ENCODE measurements at places on chromosomes 4 and X. TPM values are rescaled to one million over a fixed set of nuclear protein-coding genes. Genes with fewer than 3 reads are reported as not detected.
A peak's percentile ranks its signal among the peaks of the same experiment; 100 is the strongest.

- no peak for DNase-seq
- H3K4me1 ChIP-seq = peaks cover 49% of the 10 kb centered on the region
- no peak overlapping the region for H3K27ac ChIP-seq
- no peaks in the 10 kb centered on the region for H3K27me3 ChIP-seq
- H3K36me3 ChIP-seq = peaks cover 11% of the 10 kb centered on the region
These were observed 54.4 kb downstream of the NBDY start for GRCh38 chrX:56783450-56783831.

- H3K4me1 ChIP-seq = peaks cover 29% of the 10 kb centered on the region
- DNase-seq = no peak
- peaks cover 2% of the 10 kb centered on the region for H3K27me3 ChIP-seq
- no peaks in the 10 kb centered on the region for H3K36me3 ChIP-seq
These were observed 193.5 kb upstream of the C1QTNF7 start for GRCh38 chr4:15234116-15234855.

GRCh38 chrX:29024871-29025270, 437.6 kb downstream of the IL1RAPL1 start:
- H3K27ac ChIP-seq = no peak overlapping the region
- no peak overlapping the region for H3K4me3 ChIP-seq
- no peaks in the 10 kb centered on the region for H3K27me3 ChIP-seq

- no peak overlapping the region for H3K4me3 ChIP-seq
- H3K27me3 ChIP-seq = no peaks in the 10 kb centered on the region
- DNase-seq = no peak
- no peaks in the 10 kb centered on the region for H3K4me1 ChIP-seq
- H3K36me3 ChIP-seq = no peaks in the 10 kb centered on the region
These were observed 250.7 kb upstream of the PGRMC2 start for GRCh38 chr4:128538111-128538882.

- H3K27me3 ChIP-seq = no peaks in the 10 kb centered on the region
- H3K4me1 ChIP-seq = peaks cover 82% of the 10 kb centered on the region
- DNase-seq = no peak
- H3K36me3 ChIP-seq = peaks cover 81% of the 10 kb centered on the region
- no peak overlapping the region for H3K4me3 ChIP-seq
- peak overlapping the region; percentile 43 for H3K27ac ChIP-seq
These were observed 78.8 kb downstream of the NFKB1 start for GRCh38 chr4:102579794-102580462.

GRCh38 chrX:38837389-38837788, 36.1 kb downstream of the MID1IP1 start:
- DNase-seq = no peak
- H3K27me3 ChIP-seq = no peaks in the 10 kb centered on the region
- H3K36me3 ChIP-seq = no peaks in the 10 kb centered on the region

GRCh38 chrX:39850630-39851152, 247.1 kb downstream of the BCOR start:
- peak overlapping the region; percentile 13 for H3K4me3 ChIP-seq
- H3K27me3 ChIP-seq = no peaks in the 10 kb centered on the region
- H3K27ac ChIP-seq = no peak overlapping the region

GRCh38 chr4:114636192-114636935, 37.8 kb downstream of the UGT8 start:
- no peaks in the 10 kb centered on the region for H3K4me1 ChIP-seq
- H3K27ac ChIP-seq = no peak overlapping the region
- H3K27me3 ChIP-seq = no peaks in the 10 kb centered on the region
- no peaks in the 10 kb centered on the region for H3K36me3 ChIP-seq
- no peak overlapping the region for H3K4me3 ChIP-seq
- no peak for DNase-seq

GRCh38 chr4:146310319-146311021, 96.1 kb downstream of the REELD1 start:
- no peak overlapping the region for H3K27ac ChIP-seq
- no peak overlapping the region for H3K4me3 ChIP-seq
- H3K4me1 ChIP-seq = no peaks in the 10 kb centered on the region

- H3K27ac ChIP-seq = no peak overlapping the region
- peaks cover 2% of the 10 kb centered on the region for H3K4me1 ChIP-seq
- no peak for DNase-seq
- H3K27me3 ChIP-seq = no peaks in the 10 kb centered on the region
- H3K36me3 ChIP-seq = no peaks in the 10 kb centered on the region
- no peak overlapping the region for H3K4me3 ChIP-seq
These were observed 565.7 kb downstream of the PPARGC1A start for GRCh38 chr4:23324021-23324690.

DNA sequence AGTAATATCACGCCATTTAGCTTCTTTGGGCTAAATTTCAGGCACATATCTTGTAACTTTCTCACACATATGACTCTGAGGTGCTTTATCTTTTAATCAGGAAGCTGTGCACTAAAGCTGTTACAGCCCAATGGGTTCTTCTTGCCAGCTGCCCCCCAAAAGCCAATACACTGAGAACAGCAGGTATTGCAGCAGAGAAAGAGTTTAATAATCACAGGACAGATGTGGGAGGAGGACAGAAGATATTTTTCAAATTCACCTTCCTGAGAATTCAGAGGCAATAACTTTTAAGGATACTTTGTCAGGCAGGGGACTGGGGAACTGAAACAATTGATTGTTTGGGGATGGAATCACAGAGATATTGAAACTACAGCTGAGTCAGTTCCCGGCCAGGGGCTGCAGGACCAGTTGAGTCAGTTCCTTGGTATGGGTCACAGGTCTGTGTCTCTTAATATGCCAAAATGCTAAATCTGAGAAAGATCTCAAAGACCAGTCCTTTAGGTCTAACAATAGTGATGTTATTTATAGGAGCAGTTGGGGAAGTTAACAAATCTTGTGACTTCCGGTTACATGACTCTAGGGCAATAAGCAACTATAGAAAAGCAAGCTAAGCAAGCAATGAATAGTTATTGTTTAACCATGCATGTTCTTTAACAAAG, 28.1 kb downstream of the DDIT4L start:
- no peak overlapping the region for H3K27ac ChIP-seq
- DNase-seq = no peak
- peaks cover 11% of the 10 kb centered on the region for H3K27me3 ChIP-seq
- no peak overlapping the region for H3K4me3 ChIP-seq
- peaks cover 19% of the 10 kb centered on the region for H3K4me1 ChIP-seq

DNA sequence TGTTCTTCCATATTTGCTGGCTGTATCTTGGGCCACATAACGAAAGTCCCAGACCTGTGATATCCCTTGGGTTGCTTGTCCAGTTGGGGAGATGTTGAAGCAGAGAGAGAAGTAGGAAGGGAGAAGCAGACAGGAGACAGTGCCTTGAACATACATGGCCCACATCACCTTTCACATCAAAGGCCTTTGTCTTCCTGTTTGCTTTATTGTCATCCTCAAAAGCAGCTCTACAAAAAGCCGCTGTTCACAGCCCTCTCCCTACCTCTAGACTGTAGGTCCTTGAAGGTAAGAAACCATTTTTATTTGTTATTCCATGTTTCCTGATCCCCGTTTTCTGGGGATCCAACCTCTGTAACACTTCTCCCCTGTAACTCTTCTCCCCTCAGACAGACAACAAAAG, 14.9 kb downstream of the USP26 start:
- peak overlapping the region; percentile 31 for H3K27ac ChIP-seq
- DNase-seq = no peak
- no peaks in the 10 kb centered on the region for H3K36me3 ChIP-seq
- H3K27me3 ChIP-seq = no peaks in the 10 kb centered on the region

DNA sequence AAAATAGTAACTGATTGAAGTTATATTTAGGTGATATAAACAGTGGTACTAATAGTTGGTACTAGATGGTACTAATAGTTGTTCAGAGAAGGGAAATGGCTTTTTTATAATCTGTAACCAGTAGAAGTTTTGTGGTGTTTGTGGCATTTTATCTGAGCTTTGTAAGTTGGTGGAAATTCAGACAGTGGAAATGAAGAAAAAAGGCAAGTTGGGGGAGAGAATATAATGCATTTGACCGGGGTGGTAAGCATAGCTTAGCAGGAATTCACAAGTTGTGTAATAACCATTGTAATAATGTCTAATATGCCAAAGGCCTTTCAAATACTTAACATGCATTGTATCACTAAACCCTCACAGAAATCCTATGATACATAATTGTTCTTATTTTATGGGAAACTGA, 36.3 kb downstream of the DTHD1 start:
- DNase-seq = no peak
- no peaks in the 10 kb centered on the region for H3K27me3 ChIP-seq
- H3K4me1 ChIP-seq = peaks cover 39% of the 10 kb centered on the region
- no peak overlapping the region for H3K27ac ChIP-seq

The MAGEA8 gene
- total RNA-seq = not detected

The ARHGEF6 gene
- 122 TPM for total RNA-seq

The ASMT gene
- not detected for total RNA-seq

Data from activated CD4-positive, alpha-beta T cell treated with anti-CD3 and anti-CD28 coated beads, Interleukin-2, amount 10 ng/mL, durations not matched to agents 7 days and 5 days (primary cell).